MV-4-11 (cell line): ENCODE measurements at places on chromosomes 16 and 17.

DNA sequence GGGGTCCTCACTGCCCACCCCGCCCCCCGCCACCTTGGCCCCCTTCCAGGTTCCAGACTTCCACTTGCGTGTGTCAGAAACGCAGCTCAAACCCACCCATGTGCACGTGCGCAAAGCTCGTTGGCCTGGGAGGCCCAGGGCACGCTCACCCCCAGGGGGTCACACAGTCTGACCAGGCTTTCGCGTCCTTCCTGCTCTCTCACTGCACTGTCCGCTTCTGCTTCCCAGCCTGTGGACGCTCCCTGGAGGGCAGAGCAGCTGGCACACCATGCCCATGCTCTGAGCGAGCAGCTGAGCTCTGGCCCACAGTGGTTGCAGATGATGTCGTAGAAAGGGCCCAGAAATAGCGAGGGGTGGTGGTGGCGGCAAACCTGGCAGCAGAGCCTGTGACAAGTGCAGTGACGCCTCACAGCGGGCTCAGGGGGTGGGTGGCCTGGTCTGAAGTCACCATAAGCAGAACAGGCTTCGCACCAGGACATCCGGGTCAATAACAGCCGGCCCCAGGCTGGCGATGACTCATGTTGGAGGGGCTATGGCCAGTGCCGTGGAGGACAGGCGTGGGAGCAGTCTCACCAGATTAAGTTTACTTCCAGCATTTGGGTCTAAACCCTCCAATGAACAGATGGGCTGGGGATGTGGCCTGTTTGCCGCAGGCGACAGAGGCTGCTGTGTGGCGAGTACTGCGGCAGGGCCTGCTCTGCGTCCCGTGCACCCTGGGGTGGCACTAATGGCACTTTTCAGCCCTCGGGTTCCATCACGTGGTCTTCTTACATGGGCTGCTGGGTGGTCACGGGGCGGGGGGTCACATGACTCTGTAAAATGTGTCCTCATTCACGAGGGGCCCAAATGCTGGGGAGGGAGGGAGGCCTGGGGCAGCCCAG lies 49.0 kb downstream of the NT5M start:
- peak; percentile 85 for DNase-seq

GRCh38 chr17:6276711-6277110 lies 158.2 kb downstream of the AIPL1 start:
- no peak for DNase-seq

DNA sequence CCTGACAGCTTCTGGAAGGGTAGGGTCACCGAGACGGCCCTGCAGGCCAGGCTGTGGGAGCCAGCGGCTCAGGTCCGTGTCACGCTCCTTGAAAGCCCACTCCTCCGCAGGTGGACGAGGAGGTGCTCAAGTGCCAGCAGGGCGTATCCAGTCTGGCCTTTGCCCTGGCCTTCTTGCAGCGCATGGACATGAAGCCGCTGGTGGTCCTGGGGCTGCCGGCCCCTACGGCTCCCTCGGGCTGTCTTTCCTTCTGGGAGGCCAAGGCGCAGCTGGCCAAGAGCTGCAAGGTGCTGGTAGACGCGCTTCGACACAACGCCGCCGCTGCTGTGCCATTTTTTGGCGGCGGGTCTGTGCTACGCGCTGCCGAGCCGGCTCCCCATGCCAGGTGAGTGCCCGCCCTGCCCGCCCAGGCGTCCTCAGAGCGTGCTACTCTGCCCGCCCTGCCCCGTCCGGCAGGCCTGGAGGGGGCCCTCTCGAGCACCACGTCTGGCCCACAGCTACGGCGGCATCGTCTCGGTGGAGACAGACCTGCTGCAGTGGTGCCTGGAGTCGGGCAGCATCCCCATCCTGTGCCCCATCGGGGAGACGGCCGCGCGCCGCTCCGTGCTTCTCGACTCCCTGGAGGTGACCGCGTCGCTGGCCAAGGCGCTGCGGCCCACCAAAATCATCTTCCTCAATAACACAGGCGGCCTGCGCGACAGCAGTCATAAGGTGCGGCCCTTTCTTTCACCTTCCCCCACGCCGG lies 1.3 kb downstream of the NAGS start:
- no peak for DNase-seq

GRCh38 chr17:26775219-26775822 lies 518.6 kb upstream of the WSB1 start:
- DNase-seq = no peak

- peak; percentile 22 for DNase-seq
Measured at GRCh38 chr17:77141846-77142449, 1.2 kb downstream of the SEC14L1 start.

DNA sequence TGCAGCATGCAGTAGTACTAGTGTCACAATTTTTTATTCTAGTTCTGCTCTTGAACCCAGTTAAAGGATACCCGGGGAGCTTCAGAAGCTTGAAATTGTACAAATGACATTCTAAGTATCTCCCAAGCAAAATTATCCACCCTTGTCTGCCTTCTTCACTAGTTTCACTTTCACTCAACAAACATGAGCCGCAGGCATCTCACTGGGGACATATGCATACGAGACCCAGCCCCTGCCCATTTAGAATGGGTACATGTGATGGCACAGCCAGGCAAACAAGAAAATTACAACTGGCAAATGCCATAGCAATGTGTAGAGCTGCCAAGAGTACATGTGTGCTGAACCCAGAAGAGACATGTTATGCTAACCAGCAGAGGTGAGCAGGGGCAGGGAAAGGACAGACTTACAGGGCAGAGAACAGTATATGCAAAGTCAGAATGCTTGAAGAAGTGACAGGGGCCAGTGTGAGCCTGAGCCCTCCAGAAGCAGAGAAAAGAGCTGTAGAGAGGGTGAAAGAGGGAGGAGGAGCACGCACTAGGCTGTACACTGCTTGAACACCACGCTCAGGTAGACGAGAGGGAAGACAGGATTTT lies 8.3 kb downstream of the GINS2 start:
- DNase-seq = no peak

DNA sequence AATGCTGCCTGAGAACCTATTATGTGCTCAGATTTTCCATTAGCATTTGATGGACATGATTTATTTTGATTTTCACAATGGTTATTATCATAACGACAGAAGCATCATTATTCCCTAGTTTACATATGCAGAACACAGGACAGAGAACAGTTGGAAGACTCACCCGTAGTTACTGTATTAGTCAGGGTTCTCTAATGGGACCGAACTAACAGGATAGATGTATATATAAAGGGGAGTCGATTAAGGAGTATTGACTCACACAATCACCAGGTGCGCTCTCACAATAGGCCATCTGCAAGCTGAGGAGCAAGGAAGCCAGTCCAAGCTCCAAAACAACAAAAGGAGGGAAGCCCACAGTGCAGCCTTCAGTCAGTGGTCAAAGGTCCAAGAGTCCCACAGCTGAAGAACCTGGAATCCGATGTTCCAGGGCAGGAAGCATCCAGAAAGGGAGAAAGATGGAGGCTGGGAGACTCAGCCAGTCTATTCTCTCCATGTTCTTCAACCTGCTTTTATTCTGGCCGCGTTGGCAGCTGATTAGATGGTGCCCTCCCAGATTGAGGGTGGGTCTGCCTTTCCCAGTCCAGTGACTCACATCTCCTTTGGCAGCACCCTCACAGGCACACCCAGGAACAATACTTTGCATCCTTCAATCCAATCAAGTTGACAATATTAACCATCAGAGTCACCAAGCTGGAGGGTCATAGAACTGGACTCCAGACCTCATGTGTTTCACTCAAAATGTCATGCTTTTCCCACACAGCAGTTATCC lies 92.7 kb upstream of the XYLT1 start:
- no peak for DNase-seq

GRCh38 chr17:3860939-3861700 lies 15.1 kb upstream of the NCBP3 start:
- DNase-seq = no peak
